ENCODE measurements at places on chromosomes 11 and 22.

GRCh38 chr11:19995145-19995544 lies 165.1 kb downstream of the DBX1 start:
- no peak for DNase-seq

GRCh38 chr11:63558459-63559157 lies 4.6 kb downstream of the PLAAT2 start:
- no peak for DNase-seq

GRCh38 chr22:44648821-44649565 lies 53.0 kb upstream of the PRR5 start:
- DNase-seq: no peak

DNA sequence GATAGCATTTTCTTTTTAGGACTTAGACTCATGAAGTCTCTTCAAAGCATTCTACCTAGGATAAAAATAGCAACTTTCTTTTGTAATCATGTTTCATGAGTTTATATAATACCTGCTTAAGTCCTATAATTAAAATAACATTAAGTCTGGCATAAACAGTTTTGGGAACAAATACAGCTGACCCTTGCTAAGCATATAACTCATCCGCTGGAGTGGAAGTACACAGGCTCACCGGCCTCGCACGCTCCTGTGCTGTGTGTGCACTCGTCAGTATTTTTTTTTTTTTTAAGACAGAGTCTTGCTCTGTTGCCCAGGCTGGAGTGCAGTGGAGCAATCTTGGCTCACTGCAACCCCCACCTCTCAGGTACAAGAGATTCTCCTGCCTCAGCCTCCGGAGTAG lies 221.8 kb downstream of the ADAMTS15 start:
- no peak for DNase-seq

DNA sequence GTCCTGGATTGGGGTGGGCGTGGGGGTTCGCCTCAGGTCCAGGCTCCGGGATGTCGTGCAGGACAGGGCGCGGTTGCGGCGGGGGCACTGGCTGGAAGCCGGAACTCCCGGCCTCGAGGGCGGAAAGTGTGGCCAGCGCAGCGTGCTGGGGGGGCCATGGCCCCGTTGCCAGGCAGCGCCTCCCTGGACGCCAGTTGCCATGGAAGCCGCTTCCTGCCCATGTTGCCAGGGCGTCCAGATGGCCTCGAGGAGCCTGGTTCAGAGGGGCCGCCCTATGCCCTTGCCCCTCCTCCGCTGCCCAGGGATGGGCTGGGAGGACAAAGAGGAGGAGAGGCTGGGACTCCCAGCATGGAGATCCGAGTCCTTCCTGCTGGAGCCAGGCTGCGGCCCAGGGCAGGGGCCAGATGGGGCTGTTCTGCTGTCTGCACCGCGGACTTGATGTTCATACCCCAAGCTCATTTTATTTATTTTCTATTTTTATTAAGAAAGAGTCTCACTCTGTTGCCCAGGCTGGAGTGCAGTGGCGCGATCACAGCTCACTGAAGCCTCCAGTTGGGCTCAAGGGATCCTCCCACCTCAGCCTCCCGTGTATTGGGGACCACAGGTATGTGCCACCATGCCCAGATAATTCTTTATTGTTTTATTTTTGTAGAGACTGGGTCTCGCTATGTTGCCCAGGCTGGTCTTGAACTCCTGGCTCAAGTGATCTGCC lies 4.6 kb upstream of the CCDC188 start:
- no peak for DNase-seq

- no peak for DNase-seq
Measured at GRCh38 chr11:65058419-65059054, at the start of gene NAALADL1. Gene NAALADL1 (minus strand): TSS chr11:65058553. CDS start chr11:65058521, 32 bp downstream.

DNA sequence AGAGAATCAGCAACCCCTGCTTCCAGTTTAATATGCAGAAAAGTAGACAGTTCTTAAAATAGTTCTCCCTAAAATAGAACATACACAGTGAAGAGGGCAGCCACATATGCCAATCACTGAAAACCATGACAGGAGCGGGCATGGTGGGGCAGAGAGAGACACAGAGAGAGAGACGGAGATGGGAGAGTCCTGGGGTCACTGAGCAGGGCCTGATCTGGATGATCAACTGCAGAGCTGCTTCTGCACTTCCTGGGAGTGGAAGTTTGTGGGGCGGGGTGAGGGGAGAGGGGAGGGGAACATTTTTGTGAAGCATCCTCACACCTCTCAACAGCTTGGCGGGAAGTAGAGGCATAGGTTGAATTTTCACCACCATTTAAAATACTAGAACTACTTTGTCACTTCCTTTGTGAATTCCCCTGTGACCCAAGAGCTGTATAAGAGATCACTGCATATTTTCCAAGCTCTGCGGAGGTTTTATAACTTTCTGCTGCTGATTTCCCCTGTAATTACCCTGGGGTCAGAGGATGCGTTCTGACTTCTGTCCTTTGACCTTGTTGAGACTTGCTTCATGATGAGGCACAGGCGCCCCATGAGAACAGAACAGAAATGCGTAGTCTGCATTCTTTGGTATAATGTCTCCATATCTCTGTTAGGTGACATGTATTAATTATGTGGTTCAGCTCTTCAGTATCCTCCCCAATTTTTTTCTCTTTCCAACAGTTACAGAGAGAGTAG lies 419.4 kb downstream of the BRD1 start:
- no peak for DNase-seq

GRCh38 chr11:77073328-77074001 lies 6.7 kb downstream of the CAPN5 start:
- DNase-seq: no peak

GRCh38 chr11:92123540-92123939 lies 101.1 kb upstream of the FAT3 start:
- DNase-seq: no peak

- DNase-seq: peak; percentile 74
Measured at GRCh38 chr11:10304495-10305261, at the start of gene ADM. Gene ADM (plus strand): TSS chr11:10305073. CDS start chr11:10305701, 628 bp downstream.

GRCh38 chr22:40853961-40854360 lies 2.5 kb downstream of the ST13 start:
- no peak for DNase-seq
